ENCODE measurements at places on chromosomes 7 and 10. TPM values are rescaled to one million over a fixed set of nuclear protein-coding genes. Genes with fewer than 3 reads are reported as not detected.

DNA sequence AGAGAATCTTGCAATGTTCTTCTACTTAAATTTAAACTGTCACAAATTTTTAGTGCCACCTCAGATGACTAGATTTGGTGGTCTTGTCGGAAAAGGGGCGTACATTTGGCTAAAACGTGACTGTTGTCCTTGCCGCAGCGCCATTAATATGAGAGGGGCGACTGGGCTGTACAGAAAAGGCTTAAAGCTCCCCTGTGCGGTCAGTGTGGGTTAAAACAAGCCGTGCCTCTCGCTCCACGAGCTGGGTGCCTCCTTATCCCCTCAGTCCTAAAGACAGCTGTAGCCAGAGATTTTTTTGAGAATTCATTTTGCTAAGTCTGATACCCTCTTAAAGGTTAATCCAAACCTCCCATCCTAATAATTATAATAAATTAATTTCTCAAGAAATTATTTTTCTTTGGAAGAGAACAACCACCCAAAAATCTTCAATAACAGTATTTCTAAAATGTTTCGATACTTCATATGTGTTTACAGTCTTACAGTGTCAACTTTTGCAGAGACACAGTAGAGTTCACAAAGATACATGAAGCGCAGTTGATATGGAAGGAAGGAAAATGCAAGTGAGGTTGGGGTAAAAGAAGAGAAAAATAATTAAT is 68.6 kb downstream of the C7orf25 start:
- DNase-seq = no peak
- H3K36me3 ChIP-seq = no peaks in the 10 kb centered on the region
- H3K27ac ChIP-seq = no peak overlapping the region
- no peaks in the 10 kb centered on the region for H3K4me1 ChIP-seq
- peaks cover 19% of the 10 kb centered on the region for H3K27me3 ChIP-seq

DNA sequence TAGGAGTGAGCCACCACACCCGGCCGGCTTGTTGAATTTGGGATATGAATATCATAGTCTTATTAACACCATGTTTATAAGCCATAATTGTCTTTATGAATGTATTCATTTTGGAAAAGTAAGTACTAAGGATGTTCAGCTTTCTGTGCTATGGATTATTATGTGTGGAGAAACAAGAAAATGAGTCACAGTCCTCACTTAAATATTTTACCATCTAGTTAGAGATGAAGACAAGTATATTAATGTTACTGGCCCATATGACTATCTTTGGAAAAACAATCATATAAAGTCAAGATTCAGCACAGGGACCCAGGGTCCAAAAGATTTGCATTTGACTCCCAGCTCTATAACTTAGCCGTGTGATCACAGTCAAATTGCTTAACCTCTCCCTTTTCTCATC is 9.8 kb upstream of the TOMM7 start:
- no peaks in the 10 kb centered on the region for H3K27me3 ChIP-seq
- H3K36me3 ChIP-seq = no peaks in the 10 kb centered on the region
- H3K27ac ChIP-seq = no peak overlapping the region
- H3K4me1 ChIP-seq = no peaks in the 10 kb centered on the region

- DNase-seq = no peak
- H3K36me3 ChIP-seq = no peaks in the 10 kb centered on the region
- H3K27ac ChIP-seq = no peak overlapping the region
- no peaks in the 10 kb centered on the region for H3K27me3 ChIP-seq
- no peak overlapping the region for H3K4me3 ChIP-seq
These were observed 175.3 kb upstream of the KMT2E start for GRCh38 chr7:104838537-104839299.

GRCh38 chr7:45978731-45979211 is 57.7 kb upstream of the IGFBP3 start:
- H3K36me3 ChIP-seq = no peaks in the 10 kb centered on the region
- no peak for DNase-seq
- H3K27ac ChIP-seq = peak overlapping the region; percentile 90
- no peak overlapping the region for H3K4me3 ChIP-seq
- peaks cover 7% of the 10 kb centered on the region for H3K4me1 ChIP-seq

DNA sequence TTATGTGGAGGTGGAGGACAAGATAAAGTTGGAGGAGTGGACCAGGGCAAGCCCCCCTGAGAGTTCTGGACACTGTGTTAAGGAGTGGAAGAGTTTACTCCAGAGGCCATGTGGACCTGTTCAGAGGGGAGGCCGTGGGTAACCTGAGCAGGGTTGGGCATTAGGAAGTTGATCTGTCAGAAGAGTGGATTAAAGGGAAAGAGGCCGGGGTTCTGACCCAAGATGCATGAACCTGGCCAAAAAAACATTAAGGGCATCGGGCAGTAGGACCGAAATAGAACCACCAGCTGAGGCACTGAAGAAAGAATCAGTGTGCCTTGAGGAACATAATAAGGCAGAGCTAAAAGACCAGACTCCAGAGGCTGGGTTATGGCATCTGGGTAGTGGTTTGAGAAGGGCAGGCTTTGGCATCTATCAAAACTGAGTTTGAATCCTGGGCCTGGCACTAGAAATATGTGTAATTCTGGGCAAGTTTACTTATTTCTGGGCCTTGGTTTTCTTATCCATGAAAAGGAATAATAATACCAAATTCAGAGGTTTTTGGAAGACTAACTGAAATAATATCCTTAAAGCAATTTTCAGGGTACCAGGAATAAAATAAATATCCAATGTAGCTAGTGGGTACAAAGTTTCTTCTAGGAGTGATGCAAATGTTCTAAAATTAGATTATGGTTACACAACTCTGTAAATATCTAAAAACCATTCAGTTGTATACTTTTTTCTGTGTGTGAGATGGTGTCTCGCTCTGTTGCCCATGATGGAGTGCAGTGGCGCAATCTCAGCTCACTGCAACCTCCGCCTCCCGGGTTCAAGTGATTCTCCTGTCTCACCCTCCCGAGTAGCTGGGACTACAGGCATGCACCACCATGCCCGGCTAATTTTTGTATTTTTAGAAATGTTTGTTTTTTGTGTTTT is 10.9 kb upstream of the FRAT1 start:
- peaks cover 3% of the 10 kb centered on the region for H3K4me1 ChIP-seq
- H3K36me3 ChIP-seq = no peaks in the 10 kb centered on the region
- H3K4me3 ChIP-seq = no peak overlapping the region
- no peaks in the 10 kb centered on the region for H3K27me3 ChIP-seq
- DNase-seq = no peak
- no peak overlapping the region for H3K27ac ChIP-seq

TAS2R41 gene
- total RNA-seq = not detected

PLEKHA8 gene
- 9.8 TPM for total RNA-seq

Measured in left lung (tissue), 14 donors.